ENCODE measurements at places on chromosomes 16 and 17. TPM values are rescaled to one million over a fixed set of nuclear protein-coding genes. Genes with fewer than 3 reads are reported as not detected.

DNA sequence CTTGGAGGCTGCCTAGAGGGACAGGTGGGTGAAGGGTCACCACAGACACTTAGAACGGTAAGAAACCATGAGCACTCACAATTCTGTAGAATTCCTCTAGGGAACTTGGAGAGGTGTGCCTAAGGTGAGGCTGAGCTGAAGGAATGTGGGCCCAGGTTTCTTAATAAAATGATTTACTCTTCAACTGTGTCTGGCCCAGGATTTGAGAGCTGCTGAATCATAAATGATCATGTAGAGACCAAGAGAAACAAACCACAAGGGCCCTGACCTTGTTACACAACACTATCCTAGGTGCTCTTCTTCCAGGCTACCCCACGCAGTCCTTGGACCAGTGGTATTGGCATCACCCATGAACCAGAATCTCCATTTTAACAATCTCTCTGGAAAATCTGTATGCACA, 27.7 kb downstream of the ZNF18 start:
- DNase-seq: no peak

- DNase-seq: no peak
Observed at GRCh38 chr17:4633643-4634042, 7.8 kb downstream of the ALOX15 start.

- DNase-seq: peak; percentile 45
Observed at GRCh38 chr17:49401971-49402611, 12.6 kb downstream of the PHB1 start.

Gene ARL16
- 76.1 TPM for polyA plus RNA-seq

DNA sequence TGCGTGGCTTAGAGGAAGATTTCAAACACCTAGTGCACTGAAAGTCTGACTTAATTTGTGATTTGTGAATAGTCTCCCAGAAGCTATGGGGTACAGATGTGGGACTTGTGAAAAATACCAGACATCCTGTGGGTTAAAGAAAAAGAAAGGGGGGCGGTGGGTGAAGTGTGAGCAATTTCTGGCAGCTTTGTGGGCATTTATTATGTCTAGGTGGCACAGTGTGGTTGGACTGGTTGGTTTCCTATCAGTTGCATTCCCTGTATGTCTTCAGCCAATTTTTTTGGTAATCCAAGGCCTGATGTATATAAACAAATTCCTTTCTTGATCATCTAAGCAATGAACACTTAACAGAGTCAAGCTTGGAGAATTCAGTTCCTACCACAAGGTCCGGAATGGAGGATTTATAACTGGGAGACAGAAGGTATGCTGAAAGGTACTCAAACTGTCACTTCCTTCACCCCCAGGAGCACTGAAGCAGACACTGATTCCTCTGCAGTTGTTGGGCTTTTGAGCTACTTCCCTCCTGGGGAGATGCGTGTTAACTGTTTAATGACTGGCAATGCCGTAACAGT, 211.6 kb downstream of the WWOX start:
- peak; percentile 95 for DNase-seq

DNA sequence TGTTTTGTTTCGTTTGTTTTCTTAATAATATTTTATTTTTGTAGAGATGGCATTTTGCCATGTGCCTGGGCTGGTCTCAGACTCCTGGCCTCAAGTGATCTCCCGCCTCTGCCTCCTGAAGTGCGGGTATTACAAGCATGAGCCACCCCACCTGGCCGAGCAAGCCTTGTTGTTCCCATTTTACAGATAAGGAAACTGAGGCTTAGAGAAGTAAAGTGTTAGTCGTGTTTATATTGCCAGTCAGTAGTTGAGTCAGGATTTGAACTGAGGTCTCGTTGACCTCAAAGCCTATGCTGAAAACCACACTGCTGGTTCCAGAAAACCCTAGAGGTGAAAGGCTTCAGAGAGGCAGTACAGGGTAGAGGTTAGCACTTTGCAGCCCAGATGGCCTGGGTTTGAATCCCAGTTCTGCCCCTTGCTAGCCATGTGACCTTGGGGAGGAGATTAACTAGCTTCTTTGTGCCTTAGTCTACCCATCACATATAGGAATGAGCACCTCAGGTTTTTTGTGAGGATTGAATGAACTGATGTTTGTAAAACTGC, 102.0 kb downstream of the ABCC6 start:
- no peak for DNase-seq

Gene PRKAR1A
- 92.3 TPM for polyA plus RNA-seq

Gene MFAP4
- 27.6 TPM for polyA plus RNA-seq

DNA sequence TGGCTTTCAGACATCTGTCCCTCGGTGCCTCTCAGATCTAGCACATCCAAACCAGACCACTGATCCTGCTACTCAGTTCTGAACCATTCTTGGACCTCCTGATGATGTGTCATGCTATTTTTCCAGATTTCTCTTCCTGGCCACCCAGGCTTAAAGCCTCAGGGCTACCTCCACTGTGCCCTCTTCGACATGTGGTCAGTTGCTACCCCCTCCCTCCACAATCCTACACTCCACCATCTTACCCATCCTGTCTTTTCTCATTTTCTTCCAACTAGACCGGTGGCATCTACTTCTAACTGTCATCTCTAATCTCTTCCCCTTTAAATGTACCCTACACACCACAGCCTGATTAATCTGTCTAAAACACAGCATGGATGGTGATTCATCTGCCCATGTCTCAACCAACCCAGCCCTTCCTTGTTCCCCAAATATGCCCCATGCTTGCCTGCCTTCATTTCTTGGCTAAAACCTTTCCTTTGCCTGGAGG, 478.6 kb downstream of the SLC39A11 start:
- no peak for DNase-seq

DNA sequence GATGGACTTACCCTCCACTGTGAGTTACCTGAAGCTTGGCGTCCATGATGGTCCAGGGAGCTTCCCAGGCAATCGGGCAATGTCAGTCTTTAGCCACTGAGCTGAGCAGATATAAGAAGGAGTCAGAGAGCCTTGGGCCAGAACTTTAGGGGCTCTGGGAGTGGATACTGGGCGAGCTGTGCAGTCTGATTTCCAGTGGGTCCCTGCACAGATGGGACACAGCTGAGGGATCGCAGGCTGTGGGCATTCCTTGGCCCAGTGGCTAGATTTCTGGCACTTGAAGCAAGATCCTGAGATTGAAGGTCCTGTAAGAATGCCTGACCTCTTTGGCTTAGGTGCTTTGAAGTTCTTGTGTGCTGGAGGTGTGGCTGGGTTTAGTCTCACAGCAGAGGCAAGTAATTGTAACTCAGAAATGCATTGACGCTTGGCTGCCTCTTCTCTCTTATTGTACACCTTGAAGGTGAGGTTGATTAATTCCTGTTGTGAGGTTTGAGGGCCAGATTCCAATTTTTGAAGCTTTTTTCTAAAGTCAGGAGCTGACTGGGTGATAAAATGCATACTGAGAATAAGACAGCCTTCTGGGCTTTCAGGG, 2283.8 kb downstream of the TP53TG3F start:
- no peak for DNase-seq

- DNase-seq: no peak
Observed at GRCh38 chr17:42251115-42251514, 25.1 kb downstream of the STAT5B start.

Gene TBC1D3G
- polyA plus RNA-seq: not detected

Gene CCL8
- polyA plus RNA-seq: not detected

- DNase-seq: no peak
Observed at GRCh38 chr16:88702371-88703210, 3.6 kb downstream of the RNF166 start.

DNA sequence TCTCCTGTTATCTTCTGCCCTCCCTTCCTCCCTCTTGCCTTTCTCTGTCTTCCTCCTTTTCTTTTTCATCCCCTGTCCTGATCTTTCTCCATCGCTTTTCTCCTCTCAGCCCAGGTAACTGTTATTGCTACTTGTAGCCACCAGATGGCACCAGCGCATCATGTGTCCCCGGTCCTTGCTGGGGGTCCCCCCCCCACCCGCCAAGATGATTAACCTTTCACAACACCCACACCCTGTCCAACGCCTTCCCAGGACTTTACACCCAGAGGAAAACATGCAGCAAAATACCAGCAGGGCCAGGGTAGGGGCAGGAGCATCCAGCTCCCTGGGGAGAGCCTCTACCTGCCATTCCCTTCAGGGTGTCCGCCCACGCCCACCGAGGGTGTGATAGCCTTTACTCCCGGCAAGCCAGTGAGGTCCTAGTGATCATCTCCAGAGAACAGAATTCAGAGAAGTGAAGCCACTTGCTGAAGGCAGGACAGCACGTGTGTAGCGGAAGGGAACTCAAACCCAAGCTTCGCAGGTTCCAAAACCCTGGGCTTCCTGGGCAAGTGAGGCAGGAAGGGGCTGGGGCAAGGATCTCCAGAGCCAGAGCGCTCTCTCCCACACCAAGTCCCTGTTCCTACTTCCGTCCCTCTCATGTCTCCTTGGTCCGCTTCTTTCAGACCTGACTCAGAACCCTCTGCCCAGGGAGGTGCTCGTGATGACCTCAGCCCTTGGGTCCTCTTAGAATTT, 13.4 kb upstream of the TAC4 start:
- DNase-seq: peak; percentile 61

- peak; percentile 23 for DNase-seq
Observed at GRCh38 chr17:7132511-7133094, 18.0 kb upstream of the ASGR2 start.

DNA sequence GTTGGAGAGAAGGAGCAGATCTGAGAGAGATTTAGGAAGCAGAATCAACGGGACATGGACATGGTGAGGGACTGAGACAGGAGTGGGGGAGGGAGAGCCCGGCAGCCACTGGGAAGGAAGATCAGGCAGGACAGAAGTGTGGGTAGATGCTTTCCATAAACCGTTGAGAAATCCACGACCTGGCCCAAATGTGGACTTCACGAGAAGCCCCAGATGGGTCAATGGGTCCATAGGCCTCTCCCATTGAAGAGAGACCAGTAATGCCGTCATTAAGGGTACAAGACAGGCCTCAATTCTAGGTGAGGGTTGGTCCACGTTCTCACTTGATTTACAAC, 530 bp upstream of the CCL22 start:
- no peak for DNase-seq

DNA sequence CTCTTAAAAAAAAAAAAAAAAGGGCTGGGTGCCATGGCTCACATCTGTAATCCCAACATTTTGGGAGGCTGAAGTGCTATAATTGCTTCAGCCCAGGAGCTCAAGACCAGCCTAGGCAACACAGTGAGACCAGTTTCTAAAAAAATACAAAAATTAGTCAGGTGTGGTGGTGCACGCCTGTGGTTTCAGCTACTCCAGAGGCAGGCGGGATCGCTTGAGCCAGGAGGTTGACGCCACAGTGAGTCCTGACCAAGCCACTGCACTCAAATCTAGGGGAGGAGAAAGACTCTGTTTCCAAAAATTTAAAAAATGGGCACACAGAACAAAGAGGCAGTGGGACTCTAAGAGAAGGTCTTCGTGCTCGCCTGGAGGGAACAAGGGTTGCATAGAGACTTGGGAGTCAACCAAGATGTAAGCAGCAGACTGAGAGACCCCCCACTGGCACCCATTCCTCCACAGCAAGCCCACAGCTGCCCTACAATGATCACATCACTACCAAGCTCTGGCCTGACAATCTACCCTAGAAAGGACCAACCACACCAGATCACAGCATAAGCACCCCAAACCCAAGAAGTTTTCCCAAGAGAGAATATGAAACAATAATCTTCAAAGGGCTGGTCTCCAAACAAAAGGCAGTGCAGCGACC, 121.6 kb downstream of the ANKRD11 start:
- no peak for DNase-seq

GRCh38 chr17:34567691-34568465, 11.5 kb upstream of the TMEM132E start:
- DNase-seq: peak; percentile 30

DNA sequence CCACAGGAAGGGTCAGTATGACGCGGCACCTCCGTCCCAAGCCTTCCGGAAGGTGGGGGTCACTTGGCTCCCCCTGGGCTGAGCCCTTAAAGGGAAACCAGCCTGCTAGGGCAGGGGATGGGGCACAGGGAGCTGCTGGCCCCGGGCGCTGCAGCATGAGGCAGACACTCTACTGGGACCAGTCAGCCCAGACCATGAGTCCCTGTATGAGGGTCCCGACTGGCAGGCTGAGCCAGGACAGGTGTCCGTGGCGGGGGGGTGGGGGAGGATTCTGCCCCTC, 43.4 kb upstream of the ZC3H18 start:
- no peak for DNase-seq

Data from kidney (tissue), 22 donors.